ENCODE measurements at places on chromosomes 16 and 17.
A peak's percentile ranks its signal among the peaks of the same experiment; 100 is the strongest.

- DNase-seq: no peak
Measured at GRCh38 chr16:3718019-3718391, 681 bp upstream of the TRAP1 start.

DNA sequence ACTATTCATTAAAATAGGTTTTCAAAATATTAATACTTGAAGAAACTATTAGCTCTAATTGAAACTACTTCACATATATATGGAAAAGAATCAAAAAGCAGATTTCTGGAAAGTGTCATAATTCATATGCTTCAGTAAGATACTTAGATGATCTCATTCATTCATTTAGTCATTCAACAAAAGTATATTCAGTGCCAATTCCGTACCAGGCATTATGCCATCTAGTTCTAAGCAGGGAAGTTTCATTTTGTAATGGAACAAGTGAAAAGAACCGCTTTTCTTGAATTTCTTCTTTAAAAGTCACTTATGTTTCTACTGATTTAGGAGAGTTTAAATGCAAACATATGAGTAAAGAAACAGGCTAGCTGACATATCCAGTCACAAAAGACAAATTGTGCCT, 118.3 kb upstream of the FAM20A start:
- no peak for DNase-seq

DNA sequence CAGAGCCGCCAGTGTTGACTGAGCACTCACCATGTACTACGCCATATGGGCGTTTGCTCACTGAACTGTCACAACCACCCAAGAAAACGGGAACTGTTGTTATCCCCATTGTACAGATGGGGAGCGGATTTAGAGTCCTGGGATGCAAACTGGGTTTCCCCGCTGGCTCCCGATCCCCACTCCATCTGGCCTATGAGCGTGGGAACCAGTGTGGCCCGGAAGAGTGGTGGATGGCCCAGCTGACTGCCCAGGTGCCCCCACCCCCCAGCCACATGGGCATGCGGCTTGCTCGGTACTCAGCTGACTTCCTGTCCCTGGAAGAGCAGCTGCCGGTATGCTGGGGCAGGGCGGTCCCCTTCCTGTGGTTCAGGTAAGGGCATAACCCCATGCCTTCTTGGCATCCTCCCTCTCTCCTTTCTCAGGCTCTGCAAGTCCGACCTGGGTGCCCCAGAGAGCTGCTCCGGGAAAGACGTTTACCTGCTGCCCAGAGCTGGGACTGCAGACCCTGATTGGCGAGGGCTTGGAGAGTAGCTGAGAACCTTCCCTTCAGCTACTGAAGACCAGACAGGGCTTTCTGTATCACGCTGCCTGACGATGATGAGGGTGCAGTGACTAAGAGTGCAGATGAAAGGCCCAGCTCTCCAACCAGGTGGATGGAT, 16.2 kb downstream of the SOCS3 start:
- peak; percentile 79 for DNase-seq

DNA sequence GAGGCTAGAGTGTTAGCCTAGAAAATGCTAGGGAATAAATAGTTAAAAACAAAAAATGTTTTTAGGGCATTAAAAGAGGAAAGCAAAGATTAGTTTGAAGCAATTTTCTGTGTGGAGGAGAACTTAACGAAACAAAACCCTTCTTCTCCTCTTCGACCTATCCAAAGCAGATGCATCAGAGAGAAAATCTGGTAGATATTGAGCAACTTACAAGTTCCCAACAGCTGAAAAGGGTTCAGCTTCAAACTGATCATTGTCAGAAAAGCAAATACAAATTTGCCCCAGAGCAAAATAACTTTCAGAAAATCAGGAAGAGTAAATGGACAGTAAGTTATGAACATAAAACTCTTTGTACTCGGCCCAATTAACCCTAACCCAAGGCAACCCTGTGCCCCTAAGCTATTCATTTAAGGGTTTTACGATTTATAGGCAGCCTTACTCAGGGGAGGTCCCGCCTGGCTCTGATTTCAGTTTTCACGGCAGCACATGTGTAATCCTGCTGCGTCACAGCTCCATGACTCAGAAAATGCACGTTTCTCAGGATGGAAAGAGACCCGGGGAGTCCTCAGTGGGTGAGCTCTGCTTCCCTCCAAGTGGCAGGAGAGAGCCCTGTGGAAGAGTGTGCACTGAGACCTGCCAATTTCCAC, 405.7 kb upstream of the SALL1 start:
- no peak for DNase-seq

DNA sequence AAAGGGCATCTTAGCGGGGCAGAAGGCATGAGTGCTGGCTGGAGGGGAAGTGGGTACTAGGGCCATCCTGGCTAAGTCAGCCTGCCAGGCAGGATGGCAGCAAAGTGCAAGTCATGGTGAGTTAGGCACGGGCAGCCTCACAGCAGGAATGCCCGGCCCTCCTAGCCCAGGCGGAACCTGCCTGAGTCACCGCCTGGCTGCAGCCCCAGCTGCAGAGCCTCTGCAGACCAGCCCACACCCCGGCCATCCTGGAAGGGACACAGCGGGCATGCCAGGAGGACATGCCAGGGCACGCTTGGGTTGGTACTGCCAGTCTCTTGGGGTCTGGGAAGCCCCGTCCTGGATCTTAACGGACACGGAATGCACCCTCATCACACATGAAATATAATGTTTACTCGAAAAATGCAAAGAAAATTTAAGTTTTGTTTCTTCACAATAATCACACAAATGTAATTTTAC, 5.0 kb upstream of the ALDH3A1 start:
- no peak for DNase-seq

- no peak for DNase-seq
Measured at GRCh38 chr17:10624969-10625368, 32.1 kb downstream of the MYH3 start.

- no peak for DNase-seq
Measured at GRCh38 chr17:6099492-6099891, 29.3 kb downstream of the WSCD1 start.

DNA sequence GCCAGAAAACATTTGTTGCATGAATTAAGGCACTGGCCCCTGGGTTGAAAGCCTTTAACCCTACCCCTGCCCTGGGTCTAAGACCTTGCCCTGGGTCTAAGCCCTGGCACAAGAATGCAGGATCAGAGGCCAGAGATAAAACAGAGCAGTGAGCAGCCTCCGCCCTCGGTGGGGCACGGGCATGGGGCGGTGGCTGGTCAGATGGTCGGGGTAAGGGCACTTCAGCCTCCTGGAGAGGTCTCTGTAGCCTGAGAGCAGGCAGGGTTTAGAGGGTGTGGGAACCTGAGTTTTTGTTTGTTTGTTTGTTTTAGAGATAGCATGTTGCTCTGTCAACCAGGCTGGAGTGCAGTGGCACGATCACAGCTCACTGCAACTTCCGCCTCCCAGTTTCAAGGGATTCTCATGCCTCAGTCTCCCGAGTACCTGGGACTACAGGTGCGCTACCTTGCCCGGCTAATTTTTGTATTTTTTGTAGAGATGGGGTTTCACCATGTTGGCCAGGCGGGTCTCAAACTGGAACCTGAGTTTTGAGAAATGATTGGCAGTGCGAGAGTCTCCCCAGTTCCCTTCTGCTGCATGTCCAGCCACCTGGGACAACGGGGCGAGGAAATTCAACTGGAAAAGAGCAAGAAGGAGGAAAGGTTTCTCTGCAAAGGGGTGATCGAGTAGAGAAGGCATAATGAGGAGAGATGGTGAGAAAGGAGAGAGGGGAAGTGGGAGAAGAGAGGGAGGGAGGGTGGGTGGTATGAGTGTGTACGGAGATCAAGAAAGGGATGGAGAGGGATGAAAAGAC, 27.7 kb downstream of the TNS4 start:
- no peak for DNase-seq

DNA sequence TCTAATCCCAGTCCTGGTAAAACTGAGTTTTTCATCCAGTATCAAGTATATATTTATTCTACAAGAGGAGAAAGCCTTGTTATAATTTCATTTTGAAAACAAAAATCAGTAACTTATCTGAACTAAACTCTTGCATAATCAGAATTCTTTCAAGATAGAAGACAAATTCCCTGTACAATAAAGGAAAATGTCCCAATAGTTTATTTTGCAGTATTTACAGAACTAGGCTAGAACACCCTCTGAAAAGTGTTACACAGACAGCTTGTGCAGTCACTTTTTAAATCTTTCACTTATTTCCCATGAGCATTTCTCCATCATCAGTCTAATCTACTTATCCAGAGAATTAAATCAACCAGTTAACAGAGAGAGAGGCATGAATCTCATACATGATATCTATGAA, 48.5 kb downstream of the SPOP start:
- no peak for DNase-seq

DNA sequence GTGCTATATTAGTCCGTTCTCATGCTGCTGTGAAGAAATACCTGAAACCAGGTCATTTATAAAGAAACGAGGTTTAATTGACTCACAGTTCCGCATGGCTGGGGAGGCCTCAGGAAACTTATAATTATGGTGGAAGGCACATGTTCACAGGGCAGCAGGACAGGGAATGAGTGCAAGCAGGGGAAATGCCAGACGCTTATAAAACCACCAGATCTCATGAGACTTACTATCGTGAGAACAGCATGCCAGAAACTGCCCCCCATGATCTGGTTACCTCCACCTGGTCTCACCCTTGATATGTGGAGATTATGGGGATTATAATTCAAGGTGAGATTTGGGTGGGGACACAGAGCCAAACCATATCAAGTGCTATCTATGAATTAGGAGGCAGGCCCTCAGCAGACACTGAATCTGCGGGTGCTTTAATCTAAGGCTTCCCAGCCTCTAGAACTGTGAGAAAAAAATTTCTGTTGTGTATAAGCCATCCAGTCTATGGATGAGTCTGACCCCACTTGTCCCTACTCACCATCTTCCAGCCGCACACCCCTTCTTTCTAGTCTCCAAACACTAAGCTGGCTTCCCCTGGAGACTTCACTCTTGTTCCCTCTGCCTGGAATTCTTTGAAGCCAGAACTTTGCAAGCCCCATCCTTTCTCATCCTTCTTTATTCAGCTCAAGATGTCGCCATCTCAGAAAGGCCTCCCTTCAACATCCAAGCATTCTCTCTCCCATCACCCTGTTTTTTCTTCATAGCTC, 772 bp upstream of the NUP93 start:
- no peak for DNase-seq

DNA sequence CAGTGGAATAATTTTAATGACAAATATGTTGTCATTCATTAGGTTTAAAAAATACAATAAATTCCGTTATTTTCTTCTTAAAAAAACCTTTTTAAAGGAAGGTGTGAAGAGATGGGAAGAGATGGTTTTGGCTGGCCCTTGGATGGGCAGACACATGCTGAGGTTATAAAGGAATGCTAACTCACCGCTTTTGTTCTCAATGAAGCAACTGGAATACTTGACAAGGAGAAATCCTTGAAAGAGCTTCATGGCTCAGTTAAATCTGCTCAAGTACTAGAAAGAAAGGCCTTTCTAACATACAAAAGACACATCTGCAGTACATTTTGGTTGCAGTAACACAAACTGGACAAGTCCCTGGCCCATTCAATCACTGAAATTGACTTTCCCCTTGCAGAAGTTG, 158.3 kb upstream of the KCNJ16 start:
- DNase-seq: no peak

DNA sequence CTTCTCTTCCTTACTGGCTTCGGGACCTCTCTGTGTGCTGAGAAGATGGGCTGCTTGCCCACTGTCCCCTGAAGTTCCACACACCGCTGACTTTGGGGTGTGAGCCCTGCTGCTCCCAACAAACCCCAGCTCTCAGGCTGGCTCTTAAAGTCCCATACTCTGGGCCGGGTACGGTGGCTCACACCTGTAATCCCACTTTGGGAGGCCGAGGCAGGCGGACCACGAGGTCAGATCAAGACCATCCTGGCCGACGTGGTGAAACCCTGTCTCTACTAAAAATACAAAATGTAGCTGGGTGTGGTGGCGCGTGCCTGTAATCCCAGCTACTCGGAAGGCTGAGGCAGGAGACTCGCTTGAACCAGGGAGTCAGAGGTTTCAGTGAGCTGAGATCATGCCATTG, 17.2 kb downstream of the CD7 start:
- no peak for DNase-seq

DNA sequence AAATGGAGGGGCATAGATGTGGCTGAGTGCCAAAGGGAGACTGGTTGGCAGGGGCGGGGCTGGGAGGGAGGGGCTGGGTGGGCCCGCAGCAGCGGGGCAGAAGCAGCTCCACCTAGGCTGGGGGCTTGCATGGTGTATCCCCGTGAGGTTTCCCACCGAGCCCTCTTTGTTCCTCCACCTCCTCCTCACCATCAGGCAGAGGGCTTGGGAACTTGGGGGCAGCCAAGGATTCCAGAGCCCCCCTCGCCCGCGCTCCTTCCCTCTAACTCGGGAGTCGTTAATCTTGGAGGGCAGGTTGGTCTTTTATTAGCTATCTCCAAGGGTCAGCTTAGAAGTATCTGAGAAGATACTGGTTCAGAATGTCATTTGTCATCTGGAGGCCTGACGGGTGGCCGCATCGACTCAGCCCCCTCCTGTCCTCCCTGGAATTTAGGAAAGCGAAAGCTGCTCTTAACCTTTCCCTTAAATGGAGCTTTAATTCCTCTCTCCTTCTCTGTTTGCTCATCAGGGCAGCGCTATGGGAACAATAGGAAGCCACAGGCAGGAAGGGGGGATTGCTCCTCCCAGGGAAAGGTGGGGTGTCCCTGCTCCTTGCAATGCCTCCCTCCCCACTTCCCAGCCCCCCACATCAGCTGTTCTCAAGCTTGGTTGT, 274.3 kb upstream of the XYLT1 start:
- no peak for DNase-seq

GRCh38 chr17:57665128-57665527, 80.0 kb downstream of the CCDC182 start:
- DNase-seq: no peak

DNA sequence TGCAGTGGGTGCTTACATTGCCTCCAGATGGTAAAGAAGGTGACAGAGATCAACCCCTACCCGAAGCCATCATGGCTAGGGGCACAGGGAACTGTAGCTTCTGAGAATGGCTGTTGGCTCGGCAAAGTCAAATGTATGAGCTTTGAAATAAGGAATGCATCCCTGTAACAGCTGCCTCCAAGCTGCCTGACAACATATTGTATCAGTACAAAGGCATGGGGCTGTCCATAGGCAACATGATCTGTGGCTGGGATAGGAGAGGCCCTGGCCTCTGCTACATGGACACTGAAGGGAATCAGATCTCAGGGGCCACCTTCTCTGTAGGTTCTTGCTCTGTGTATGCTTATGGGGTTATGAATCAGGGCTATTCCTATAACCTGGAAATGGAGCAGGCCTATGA, 119.2 kb upstream of the NETO2 start:
- no peak for DNase-seq

DNA sequence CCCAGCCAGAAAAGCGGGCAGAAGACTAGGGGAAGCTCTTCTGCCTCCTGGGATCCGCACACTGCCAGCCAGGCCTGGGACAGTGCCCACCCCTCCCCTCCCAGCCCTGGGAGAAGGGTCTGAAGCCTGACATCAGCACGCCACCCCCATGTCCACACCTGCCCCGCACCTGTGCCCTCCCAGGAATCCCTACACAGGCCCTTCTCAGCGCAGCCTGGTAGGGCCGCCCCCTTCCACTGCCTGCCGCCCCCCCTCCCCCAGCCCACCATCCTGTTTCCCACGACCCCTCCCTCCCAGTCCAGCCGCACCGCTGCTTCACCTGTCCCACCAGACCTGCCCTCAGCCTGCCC, 10.6 kb downstream of the ENPP7 start:
- DNase-seq: no peak

- DNase-seq: no peak
Measured at GRCh38 chr16:83700918-83701317, 106.9 kb upstream of the HSBP1 start.

GRCh38 chr17:10661437-10661836, 4.3 kb upstream of the MYH3 start:
- DNase-seq: no peak

- DNase-seq: no peak
Measured at GRCh38 chr16:88992351-88993165, 15.6 kb upstream of the CBFA2T3 start.

- DNase-seq: peak; percentile 69
Measured at GRCh38 chr16:85986931-85987749, 88.2 kb downstream of the IRF8 start.

All from GM06990 (cell line).